SHP77 treated with DMSO at 0.1 percent for 48 hours (cell line): ENCODE measurements at places on chromosomes 3 and 15.
A peak's percentile ranks its signal among the peaks of the same experiment; 100 is the strongest.

DNA sequence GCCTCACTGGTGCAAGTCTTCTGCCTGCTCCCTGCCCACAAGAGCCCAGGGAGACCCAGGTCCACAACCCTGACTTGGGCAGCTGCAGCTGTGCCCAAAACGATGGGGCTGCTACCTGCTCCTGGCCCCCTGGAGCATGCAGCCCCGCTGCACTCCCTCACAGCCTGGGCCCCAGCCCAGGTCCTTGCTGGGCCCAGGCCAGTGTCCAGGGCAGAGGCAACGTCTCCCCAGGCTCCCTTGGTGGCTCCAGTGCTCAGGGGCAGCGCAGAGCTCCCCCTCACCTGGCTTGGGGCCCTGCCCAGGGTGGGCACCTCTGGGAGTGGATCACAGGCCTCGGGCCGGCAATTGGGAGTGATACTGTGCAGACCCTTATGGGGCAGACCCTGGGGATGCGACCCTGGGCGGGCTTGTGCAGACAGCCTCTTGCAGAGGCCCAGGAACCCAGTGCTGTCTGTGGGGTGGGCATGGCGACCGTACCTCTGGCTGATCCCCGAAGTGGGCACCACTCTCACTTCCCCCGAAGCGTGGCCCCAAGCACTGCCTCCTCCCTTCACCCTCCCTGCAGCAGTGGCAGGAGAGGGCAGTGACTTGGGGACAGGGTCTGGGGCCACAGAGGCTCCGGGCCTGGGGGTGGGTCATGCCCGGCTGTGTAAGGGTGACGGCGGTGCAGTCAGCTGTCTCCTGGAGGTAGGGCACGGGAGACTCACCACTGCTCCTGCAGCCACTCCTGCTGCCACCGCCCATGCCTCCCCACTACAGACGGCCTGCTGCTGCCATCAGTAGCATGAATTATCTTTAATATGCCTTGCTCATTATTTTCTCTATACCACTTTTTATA, 255.9 kb downstream of the DOCK3 start:
- no peak for DNase-seq

DNA sequence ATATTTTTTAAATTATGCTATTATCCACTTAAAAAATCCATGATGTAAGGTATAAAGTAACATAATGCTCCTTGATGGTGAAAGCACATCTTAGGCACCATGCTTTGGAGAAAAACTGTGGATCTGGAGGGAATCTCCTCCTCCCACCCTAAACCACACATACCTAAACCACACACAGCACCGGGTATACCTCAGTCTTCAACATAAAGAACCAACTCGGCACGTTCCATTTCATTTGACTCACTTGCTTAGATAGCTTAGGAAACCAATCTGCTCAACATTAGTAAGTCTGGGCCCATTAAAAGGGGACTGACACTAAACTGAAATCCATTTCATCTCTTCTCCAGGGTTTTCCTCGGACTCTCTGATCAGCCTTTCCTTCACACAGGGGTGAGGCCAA, 945.7 kb upstream of the CFAP20DC start:
- no peak for DNase-seq

GRCh38 chr15:86135041-86135440, 55.4 kb downstream of the AGBL1 start:
- DNase-seq, result no peak

- DNase-seq, result peak; percentile 13
Observed at GRCh38 chr15:73700041-73700842, 16.1 kb downstream of the CD276 start.
